Activated CD4-positive, alpha-beta T cell treated with anti-CD3 and anti-CD28 coated beads, Interleukin-10, Interleukin-2, amounts not matched to agents 100 ng/mL and 50 ng/mL, durations not matched to agents 16 hours and 8 hours (primary cell): ENCODE measurements at places on chromosomes 1 and 21.

- DNase-seq = no peak
Observed at GRCh38 chr1:20726932-20727745, 5.4 kb downstream of the SH2D5 start.

DNA sequence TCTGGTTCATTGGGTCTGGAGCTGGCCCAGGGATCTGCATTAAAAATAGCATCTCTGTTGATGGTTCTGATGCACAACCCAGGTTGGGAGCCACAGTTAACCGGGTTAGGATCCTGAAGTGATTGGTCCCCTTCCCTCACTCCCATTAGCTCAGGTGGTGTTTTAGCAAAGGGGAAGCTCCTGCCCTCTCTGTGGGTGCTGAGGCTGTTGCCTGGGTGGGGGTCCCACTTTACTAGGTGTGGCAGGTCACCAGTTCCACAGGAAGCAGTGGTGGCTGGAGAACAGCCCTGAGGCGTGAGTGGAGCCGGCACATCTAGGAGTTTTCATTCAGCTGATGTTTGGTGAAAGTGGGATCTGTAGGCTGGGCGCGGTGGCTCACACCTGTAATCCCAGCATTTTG is 86.5 kb downstream of the MAN1C1 start:
- DNase-seq = no peak

GRCh38 chr1:200021577-200022238 is 5.8 kb upstream of the NR5A2 start:
- no peak for DNase-seq

- DNase-seq = no peak
Observed at GRCh38 chr1:216815260-216816131, 92.3 kb upstream of the ESRRG start.
